ENCODE measurements at places on chromosomes 7 and 10.

DNA sequence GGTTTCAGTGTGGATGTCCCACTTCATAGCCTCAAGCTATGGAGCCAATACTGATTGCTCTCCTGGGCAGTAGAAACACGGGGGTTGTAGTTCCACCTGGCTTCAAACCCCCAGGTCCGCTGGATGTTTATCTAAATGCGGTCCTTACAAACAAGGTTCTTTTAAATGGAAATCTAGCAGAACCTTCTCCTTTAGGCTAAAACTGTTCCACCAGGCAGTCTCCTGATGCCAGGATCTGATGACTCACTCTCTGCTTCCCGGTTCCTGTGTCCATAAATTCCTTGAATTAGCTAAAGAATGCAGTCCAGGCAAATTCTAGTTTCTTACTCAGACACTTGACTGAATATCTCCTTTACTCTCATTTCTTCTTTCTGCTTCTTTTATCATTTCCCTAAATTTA is 108.4 kb upstream of the FAM3C start:
- no peak for DNase-seq

- DNase-seq, result no peak
These were observed 30.0 kb upstream of the PRKAR1B start for GRCh38 chr7:756928-757560.

- DNase-seq, result no peak
These were observed 118.8 kb downstream of the SKIDA1 start for GRCh38 chr10:21406595-21407193.

- DNase-seq, result no peak
These were observed 14.2 kb downstream of the INPP5A start for GRCh38 chr10:132551808-132552130.

GRCh38 chr7:36957620-36958019 is 233.3 kb upstream of the AOAH start:
- no peak for DNase-seq

DNA sequence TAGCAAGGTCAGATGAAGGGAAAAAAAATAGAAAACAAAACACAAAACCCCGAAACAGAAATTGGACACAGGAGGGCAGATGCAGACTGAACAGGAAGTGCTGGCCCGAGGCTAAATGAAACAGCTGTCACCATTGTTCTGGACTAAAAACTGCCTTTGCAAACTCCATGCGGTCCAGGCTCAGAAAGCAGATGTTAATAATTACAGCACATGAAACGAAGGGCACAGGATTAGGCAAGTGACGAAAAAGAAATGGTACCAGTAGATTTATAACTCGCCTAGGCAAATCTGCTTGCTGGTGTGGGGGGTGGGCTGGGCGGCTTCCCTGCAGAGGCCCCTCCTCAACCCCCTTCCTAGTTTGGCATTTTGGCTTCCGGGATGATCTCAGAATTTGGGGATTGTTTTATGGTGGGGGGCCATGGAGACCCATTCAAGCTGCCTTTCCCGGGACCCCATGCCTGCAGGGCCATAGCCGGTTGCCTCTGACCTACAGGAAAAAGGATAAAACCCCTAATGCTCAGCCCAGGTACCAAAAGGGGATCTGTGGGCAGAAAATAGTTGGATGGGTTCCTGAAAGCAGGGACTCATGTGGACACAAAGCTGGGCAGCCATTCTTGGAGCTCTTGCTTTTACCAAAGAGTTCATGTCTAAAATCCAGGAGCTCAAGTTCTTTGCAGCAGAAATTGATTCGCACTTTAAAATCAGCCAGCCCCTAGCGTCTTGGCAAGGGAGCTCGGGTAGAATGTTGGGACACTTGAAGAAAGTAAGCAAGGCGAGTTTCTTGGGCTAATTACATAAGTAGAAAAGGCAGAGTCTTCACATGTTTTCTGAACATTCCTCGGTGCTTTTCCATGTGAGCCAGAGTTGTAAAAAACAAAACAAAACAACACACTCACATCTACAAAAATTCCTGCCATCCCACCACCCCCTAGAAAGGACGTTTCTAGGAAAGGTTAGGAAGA is 39.0 kb upstream of the EMX2 start:
- DNase-seq, result no peak

DNA sequence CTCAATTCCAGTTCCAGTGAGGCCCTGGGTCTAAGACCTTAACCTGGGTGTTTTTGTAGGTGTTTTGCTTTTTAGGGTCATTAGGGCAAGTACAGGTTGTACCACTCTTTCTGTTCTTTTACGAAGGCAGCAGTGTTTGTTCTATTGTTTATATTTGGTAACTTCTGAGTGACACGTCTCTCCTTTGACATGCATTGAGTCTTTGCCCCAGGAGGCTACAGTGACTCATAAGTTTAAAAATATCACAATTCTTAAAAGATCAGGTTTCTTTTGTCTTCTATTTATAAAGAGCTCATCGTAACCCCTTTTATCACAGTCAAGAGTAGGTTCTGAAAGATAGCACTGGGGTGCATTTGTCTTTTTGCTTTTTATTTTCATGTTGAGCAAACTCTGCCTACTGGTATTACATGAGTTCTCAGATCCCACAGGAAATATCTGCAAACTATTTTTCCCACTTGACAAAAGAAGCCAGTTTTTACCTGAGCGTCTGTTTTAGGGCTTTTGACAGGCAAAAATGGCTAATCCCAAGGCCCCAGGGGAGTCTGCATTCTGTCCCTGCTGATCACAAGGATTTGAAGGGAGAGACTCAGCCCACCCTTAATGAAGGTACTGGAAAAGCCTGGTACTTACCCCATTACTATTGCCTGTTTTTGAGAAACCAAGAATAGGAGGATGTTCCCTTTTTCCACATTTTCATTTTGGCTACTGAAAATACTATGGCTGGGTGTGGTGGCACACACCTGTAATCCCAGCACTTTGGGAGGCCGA is 7.9 kb downstream of the NUDT13 start:
- DNase-seq, result no peak

DNA sequence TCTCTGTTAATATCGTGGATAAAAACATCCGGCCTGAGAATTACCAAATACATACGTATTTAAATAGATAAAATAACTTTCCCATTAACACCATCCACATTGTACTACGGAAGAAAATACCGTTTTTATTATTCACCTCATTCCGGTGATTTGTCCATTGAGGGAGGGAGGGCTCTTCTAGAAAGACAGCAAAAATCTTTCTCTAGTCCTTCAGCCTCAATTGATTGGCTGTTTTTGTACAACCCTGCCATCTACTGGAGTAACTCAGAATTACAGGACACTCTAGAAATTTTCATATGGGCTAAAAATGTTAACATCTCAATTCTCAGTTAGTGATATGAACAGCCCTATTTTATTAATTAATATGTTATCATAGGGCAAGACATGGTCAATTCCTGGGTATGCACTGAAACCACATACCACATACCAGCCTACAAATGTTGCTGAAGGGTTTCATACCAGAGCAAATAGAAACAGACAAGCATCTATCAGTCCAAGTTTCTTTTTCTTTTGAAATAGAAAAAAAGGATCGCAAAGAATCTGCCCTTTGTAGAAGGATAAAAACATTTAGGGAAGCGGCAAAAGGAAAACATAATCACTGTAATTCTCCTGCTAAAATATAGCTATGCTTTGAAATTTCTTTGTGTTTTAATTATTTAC is 55.8 kb upstream of the CDCA7L start:
- no peak for DNase-seq

- no peak for DNase-seq
These were observed 61.8 kb upstream of the MKRN1 start for GRCh38 chr7:140541176-140541512.

GRCh38 chr10:19592276-19592675 is 224.0 kb upstream of the PLXDC2 start:
- no peak for DNase-seq

- no peak for DNase-seq
These were observed 42.0 kb upstream of the NRP1 start for GRCh38 chr10:33376476-33376875.

DNA sequence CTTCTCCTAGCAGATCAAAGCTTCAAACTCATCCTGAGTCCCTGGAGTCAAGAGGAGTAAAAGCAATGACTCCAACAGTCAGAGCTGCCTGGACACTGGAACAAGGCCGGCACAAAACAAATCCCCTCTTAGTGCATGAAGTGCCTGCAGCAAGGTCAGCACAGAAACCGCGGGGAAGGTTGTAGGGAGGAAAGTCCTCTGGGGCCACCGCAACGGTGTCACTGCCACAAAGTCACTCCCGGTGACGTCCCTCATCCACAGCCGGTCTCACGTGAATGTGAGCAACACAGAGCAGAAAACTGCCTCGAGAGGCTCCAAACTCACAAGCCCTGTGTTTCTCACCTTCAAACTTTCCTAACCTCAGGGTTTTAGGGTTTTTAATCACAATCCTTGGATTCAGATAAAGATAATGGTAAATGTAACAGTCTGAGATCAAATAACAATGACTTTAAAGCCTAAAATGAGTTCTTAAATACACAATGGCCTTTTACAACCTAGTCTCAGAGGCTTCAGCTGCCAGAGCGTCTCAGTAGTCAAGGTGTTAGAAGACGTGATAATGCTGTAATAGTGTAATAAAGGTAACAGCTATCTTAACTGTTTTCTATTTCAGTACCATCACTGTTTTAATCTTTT is 274.3 kb downstream of the ZMYND11 start:
- no peak for DNase-seq

DNA sequence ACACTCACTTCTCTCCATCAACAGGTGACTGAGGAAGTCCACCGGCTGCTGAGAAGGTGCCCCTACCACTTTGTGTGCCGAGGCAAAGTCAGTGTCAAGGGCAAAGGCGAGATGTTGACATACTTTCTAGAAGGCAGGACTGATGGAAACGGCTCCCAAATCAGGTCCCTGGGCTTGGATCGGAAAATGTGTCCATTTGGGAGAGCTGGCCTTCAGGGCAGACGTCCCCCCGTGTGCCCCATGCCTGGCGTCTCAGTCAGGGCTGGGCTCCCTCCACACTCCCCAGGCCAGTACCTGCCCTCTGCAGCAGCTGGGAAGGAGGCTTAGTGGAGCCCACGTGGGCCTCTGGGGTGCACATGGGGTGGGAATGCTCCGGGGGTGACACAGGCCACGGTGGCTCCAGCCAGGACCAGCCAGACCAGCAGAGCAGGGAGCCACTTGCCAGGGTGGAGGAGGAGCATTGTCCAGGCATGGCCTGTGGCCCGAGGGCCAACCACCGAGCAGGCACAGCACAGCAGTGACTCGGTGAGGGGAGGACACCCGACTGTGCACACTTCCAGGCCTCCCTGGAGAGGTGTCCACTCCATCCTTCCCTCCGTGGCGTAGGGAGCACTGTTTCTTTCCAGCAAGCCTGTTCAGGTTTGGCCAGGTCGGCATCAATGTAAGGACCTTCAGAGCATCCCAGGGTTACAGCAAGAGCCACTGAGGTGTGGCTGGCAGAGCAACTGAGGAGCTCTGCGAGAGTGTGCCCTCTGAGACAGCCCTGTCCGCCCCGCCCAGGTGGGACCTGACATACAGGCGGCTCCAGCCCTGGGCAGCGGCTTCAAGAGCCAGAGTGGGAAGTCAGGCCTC is 139.7 kb downstream of the ADCY1 start:
- DNase-seq, result no peak

DNA sequence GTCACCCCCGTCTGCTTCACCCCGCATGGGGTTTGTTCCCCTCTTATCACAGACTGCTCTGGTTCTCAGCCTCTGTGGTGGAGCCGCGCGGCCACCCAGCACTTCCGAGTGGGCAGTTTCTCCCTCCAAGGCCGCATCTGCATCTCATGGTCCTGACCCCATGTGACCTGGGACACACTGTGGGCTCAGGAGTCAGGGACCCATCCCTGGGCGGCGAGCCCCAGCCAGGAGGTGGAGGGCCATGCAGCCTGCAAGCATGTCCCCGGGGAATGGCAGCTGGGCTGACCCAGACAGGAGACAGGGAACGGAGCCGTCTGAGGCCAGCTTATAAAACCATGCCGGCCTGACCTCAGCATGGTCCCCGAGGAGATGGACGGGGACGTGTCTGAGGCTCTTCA is 25.2 kb upstream of the TTYH3 start:
- no peak for DNase-seq

DNA sequence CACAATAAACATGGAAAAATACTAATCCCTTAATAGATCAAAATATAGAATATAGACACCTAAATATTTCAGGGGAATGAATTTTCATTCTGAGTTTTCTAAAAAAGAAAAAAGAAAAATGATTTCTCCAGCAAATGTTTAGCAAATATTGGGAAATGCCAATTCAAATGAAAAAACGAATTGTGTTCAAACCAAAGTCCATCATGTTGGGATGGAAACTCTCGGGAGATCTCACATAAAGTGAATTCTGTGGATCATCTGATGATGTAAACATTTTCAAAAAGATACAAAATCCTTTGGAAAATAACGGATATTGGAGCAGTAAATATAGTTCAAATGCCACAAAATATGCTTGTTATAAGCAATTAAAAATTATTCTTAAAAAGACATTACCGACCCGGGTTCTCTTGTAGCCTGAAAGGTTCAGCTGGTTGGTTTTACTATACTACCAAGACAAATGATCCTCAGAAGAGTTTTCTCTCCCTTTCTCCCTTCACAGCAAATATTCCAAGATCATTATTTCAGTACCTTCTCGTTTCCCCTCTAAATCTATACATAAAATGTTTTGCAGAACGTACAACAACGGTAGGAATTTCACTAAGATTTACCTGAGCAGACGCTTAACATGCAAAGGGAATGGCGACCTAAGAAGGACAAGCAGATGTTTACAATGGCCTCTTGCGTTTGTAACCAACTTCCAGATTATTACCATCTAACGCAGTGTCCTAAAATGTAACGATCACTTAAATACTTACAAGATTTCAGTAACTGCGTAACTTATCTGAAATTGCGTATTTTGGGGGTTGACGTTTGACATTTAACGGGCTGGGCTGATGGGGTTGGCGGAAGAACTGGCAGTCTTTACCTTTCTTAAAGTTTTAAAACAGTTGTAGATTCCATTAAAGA is 2.5 kb downstream of the HOXA13 start:
- DNase-seq, result no peak

DNA sequence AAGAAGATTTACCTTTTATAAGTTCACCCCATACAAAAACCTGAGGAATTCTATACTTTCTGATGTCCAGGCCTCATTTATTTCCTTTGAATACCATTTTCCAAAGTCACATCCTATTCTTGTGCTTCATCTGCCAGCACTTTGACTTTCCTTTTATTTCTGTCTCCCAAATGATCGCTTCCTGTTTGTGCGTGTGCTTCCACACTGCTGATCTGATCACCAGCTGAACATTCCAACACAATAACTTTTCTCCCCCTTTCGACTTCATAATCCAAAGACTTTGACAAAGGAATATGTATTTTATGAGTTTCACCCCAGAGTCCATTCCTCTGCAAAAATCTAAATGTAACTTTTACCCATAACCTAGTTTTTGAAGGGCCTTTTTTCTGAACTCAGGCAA is 3.1 kb downstream of the ELAPOR2 start:
- DNase-seq, result no peak

GRCh38 chr10:114652402-114653368 is 5.4 kb downstream of the ABLIM1 start:
- no peak for DNase-seq
